Cortex of kidney (tissue), 1 donor: ENCODE measurements at places on chromosomes 4 and X.

DNA sequence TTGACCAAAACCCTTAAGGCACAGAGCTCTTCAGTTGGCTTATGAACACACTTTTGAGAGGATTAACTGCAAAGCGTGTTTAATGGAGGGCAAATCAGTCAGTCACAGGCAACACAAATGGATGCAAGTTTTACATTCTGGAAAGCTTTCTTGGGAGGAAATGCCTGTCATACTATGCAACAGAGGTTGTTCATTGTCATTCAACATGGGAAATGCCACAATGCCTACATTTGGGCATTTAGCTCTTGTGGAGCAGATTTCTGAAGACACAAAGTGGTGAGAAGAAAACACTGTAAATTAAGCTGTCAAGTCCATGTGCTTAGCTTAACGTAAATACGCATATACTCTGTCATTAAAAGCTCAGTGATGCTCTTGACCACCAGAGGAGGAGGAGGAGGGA is 41.1 kb downstream of the CBLL2 start:
- DNase-seq, result no peak

DNA sequence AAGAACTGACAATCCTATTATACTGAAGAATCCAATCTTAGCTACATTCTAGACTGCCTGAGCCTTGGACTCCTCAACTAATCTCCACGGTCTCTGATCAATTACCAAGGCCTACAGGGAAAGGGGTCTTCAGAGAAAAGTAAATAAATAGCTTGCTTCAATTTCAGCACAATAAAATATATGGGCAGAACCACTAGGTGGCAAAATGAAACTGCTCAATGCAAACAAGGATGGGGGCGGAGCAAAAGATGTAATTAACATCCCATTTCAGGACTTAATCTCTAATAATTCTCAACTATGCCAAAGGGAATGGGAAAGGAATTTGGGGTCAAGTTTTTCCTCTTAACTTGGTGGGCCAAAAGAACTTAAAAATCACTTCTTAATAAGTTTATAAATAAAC is 78.4 kb upstream of the MAP3K15 start:
- DNase-seq, result no peak

DNA sequence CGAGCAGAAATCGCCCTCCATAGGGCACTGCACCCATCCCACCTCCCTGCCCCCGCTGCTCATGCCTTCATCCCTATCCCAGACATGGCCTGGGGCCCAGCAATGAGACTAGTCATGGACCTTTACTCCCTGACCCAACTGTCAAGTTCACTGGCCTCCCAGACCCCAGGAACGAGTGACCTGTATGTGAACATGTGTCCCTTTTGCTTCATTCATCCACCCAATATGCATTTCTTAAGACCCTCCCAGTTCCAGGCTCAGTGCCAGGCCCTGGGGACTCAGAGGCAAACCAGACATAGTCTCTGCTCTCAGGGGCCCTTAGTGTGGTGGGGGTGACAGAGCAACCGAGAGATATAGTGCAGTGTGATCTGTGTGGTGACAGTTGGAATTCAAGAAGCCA is 67.0 kb downstream of the EFNB1 start:
- DNase-seq, result no peak

DNA sequence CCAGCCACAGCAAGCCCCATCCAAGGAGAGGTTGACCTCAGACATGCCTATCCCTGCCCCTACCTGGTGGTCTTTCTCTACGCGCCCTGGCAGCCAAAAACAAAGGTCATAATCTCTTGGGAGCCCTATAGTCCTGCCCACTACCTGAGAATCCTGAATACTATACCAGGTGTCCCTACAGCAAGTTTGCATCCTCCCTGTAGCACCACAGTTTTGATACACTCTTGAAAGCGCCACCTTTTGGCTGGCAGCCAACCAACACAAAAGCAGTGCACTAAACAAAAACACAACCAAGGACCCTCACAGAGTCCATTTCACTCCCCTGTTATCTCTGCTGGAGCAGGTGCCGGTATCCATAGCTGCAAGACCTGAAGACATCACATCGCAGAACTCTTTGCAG is 523.8 kb upstream of the CPEB2 start:
- DNase-seq, result no peak

DNA sequence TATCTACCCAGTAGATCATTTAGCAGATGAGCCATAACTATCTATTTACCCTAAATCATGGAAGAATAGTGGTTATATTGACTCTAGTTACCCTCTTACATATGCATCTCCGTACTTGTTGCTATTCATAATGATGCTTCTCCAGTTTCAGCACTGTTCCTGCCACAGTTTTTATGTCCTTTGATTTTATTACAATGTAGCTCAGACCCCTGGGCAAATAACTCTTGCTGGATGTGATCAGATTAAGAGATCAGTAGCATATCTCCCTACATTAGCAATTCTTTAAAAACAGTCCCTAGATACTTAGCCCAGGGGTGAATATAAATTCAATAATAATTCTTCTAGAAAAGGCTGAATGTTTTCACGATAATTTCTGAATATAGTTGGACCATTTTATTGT is 696.5 kb downstream of the ADGRL3 start:
- no peak for DNase-seq

- DNase-seq, result no peak
Observed at GRCh38 chrX:153806999-153807575, 12.6 kb downstream of the SSR4 start.

DNA sequence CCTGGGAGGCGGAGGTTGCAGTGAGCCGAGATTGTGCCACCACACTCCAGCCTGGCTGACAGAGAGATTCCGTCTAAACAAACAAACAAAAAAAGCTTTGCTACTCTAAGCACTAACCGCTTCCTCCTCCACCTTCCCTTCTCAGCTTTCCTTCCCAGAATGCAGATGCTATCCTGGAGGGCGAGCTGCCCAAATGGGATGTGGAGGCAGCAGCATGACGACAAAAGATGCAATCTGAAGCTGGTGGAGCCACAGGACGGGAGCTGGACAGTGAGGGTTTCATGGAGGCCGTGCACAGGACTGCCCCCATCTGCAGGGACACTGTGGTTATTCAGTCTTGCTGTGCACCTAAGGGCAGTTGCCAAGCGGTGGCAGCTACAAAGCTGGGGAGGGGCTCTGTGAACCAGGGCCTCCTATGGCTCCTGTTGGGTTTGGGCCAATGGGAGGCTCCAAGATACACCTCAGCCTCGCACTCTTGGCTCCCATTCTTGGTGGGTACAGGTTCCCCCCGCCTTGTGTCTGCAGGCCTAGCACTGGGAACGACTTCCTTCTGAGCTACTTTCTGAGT is 47.4 kb downstream of the WDR1 start:
- DNase-seq, result no peak

DNA sequence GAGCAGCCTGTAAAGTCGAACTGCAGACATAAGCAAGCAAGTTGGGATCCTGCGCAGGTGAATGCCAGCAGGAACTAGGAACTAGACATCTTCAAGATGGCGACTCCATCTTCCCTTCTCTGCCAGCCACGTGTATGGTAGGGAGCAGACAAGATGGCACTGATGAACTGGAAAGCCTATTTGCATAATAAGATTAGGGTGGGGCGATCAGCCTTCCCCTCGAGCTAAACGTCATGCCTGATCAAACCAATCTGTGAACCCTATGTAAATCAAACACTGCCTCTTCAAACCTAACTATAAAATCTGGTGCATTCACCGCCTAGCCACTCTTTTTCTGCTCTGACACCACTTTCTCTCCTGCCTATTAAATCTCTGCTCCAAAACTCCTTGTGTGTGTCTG is 28.1 kb upstream of the LGI2 start:
- no peak for DNase-seq

- no peak for DNase-seq
Observed at GRCh38 chr4:24471486-24472160, 112.7 kb downstream of the DHX15 start.
